ENCODE measurements at places on chromosomes 4 and X.

- no peak for DNase-seq
Measured at GRCh38 chr4:70749313-70749712, 27.5 kb downstream of the RUFY3 start.

- DNase-seq = peak; percentile 40
Measured at GRCh38 chr4:533318-534100, 34.5 kb downstream of the PIGG start.

GRCh38 chrX:148133105-148133725, 152.1 kb downstream of the FMR1NB start:
- DNase-seq = no peak

DNA sequence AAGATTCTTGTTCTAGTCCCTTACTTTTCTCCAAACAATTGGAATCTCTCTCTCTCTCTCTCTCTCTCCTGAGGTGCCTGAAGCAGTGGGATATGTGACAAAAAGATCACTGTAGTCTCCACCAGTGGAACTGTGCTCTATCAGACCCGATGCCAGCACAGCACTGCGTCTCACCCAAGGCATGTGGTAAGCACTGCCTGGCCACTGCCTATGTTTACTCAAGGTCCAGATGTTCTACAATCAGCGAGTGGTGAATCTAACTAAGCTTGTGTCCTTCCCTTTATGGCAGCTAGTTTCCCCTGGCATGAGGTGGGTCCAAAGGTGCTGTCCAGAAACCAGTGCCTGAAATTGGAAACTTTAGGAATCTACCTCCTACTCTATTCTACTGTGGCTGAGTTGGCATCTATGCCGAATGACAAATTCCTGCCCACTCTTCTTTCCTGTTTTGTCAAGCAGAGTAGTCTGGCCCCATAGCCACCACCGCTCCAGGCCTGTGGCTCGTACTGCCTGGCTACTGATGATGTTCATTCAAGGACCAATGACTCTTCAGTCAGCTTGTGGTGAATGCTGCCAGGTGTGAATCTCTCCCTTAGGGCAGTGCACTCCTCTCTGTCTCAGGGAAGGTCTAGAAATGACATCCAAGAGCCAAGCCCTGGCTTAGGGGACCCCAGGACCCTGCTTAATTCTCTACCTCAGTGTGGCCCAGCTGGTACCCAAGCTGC, 416.5 kb downstream of the TEX13C start:
- DNase-seq = no peak

- DNase-seq = no peak
Measured at GRCh38 chr4:8210010-8210409, 10.9 kb downstream of the SH3TC1 start.

- peak; percentile 7 for DNase-seq
Measured at GRCh38 chr4:16926214-16926613, 27.8 kb upstream of the LDB2 start.

DNA sequence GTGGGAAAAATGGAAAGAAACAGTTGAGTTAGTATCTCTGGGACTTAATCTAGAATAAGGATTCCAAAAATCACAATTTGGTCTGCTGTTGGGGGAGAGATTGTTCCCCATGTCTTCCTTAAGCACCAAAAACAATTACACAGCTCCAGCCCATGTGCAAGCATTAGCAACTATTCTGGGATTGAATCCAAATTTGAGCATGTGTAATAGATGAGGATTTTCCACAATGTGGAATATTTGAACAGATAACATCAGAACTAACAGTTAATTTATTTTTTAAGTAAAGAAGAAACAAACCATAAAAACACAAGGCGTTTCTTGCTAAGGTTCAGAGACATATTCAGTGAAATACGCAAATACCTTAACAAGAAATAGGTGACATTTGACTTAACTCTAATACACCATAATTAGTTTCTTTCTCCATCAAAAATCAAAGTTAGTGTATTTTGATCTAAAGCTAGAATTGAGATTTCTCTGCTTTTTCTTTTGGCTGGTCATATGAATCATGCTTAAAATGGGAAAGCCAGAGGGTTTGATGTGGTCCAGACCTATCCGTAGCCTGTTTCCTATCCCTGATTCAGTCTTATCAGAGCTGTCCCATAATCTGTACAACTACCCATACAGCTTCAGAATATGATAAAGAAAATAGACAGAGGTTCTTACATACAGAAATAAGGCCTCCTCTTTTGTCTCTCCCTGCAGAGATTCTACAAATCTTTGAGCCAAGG, 413.4 kb downstream of the PACRGL start:
- DNase-seq = no peak
